Activated CD8-positive, alpha-beta memory T cell treated with anti-CD3 and anti-CD28 coated beads for 4 hours (primary cell): ENCODE measurements at places on chromosomes 13 and 19.

GRCh38 chr19:51467864-51468544, 9.8 kb upstream of the SIGLEC8 start:
- DNase-seq = no peak

- DNase-seq = no peak
Measured at GRCh38 chr19:13153569-13154240, 3.5 kb downstream of the IER2 start.

- DNase-seq = no peak
Measured at GRCh38 chr19:17337675-17338432, 501 bp downstream of the GTPBP3 start.

GRCh38 chr13:30529085-30529834, 63.5 kb upstream of the HMGB1 start:
- no peak for DNase-seq

GRCh38 chr13:95797016-95797415, 120.1 kb downstream of the DNAJC3 start:
- DNase-seq = no peak

DNA sequence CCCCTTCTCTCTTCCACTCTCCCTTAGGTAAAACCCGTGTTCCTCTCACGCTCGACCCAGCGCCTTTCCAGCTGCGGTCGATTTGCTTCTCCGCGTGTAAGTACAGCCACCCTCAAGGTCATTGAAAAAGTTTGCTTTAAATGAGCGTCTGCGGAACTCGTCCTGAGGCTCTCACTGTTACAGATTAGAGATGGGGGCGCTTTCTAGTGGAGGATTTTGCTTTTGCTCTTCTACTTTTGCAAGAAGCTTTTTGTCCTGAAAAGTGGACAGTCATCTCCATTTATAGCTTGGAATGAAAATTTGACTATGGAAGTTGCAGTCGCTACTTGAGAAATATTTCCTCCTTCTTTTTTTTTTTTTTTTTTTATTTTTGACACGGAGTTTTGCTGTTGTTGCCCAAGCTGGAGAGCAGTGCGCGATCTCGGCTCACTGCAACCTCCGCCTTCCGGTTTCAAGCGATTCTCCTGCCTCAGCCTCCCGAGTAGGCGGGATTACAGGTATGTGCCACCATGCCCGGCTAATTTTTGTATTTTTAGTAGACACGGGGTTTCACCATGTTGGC, 595 bp upstream of the RAB20 start:
- DNase-seq = no peak

- no peak for DNase-seq
Measured at GRCh38 chr19:45187421-45188100, 9.0 kb downstream of the BLOC1S3 start.

DNA sequence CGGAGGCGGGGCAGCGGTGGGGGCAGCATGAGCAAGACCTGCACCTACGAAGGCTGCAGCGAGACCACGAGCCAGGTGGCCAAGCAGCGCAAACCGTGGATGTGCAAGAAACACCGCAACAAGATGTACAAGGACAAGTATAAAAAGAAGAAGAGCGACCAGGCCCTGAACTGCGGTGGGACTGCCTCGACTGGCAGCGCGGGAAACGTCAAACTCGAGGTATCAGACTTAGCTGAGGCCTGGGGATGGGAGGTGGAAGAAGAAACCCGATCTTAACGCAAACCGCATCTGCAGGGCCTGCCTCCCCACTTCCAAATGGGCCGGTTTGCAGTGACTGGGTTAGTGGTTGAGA, 693 bp downstream of the RFXAP start:
- no peak for DNase-seq

DNA sequence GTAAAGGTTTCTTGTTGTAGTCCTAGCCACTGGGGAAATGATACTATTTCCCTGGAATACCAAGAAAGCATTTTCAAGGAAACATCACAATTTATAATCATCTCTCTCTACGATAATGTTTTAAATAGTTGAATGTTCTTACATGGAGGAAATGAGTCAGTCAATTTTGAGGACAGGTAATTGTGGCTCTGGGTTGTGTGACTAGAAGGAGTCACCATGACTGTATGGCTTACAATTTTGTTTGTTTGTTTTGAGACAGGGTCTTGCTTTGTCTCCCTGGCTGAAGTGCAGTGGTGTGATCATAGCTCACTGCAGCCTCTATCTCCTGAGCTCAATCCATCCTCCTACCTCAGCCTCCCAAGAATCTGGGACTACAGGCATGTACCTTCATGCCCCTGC, 47.4 kb downstream of the COG3 start:
- no peak for DNase-seq

GRCh38 chr13:67003743-67004142, 226.4 kb downstream of the PCDH9 start:
- DNase-seq = no peak

DNA sequence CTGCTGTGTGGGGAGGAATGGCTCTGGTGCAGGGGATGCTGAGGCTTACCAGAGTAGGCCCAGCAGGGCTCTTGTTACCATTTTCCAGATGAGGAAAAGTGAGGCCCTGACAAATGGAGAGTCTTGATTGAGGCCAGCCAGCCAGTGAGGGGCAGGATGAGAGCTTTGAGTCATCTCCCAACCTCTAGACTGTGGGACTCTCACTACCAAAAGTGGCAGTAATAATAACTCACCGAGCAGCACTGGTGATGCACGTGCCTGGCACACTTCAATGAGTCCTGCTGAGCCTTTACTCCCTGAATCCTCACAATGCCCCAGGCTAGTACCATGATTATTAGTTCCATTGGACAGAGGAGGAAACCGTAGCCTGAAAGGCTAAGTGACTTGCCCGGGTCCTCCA, 7.8 kb downstream of the CIC start:
- no peak for DNase-seq

DNA sequence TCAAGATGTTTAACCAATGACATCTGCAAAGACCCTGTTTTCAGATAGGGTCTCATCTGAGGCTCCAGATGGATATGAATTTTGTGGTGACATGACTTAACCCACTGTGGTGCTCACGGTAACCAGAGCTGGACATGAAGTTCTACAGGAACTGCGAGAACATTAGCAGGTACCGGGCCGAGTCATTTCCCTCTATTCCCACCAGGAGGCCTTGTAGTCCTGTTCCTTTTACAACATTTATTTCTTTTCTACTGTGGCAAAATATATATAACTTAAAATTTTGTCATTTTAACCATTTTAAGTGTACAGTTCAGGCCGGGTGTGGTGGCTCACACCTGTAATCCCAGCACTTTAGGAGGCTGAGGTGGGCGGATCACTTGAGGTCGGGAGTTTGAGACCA, 7.6 kb upstream of the TSPAN16 start:
- DNase-seq = no peak

GRCh38 chr13:79405501-79405830, 589 bp downstream of the RBM26 start:
- no peak for DNase-seq

- no peak for DNase-seq
Measured at GRCh38 chr13:28534210-28534609, 39.3 kb upstream of the FLT1 start.

DNA sequence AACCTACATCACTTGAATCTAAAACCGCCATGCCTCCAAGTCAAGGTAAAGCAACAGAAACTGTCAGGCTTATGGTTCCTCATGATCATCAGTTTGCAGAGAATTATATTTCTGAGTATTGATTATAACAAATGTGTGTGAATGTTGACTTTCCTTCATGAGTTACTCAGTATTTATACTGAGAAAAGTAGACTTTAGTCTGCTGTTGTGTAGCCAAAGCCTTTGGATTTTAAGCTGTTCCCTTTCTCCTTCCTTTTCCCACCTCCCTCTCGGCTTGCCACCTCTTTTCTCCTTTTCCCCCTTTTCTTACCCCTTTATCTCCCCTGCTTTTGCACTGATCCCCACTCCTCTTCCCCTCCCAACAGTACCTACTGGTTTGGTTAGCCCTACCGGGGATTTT, 20.7 kb upstream of the GPR18 start:
- DNase-seq = no peak

- DNase-seq = no peak
Measured at GRCh38 chr13:84654654-84655275, 772.5 kb upstream of the SLITRK1 start.

GRCh38 chr13:94415500-94416237, 63.8 kb downstream of the DCT start:
- no peak for DNase-seq

GRCh38 chr13:31862828-31863227, 123.5 kb downstream of the RXFP2 start:
- DNase-seq = no peak

- no peak for DNase-seq
Measured at GRCh38 chr19:1522061-1522460, 1.8 kb upstream of the PLK5 start.

GRCh38 chr19:4138445-4138844, 14.5 kb upstream of the MAP2K2 start:
- no peak for DNase-seq

DNA sequence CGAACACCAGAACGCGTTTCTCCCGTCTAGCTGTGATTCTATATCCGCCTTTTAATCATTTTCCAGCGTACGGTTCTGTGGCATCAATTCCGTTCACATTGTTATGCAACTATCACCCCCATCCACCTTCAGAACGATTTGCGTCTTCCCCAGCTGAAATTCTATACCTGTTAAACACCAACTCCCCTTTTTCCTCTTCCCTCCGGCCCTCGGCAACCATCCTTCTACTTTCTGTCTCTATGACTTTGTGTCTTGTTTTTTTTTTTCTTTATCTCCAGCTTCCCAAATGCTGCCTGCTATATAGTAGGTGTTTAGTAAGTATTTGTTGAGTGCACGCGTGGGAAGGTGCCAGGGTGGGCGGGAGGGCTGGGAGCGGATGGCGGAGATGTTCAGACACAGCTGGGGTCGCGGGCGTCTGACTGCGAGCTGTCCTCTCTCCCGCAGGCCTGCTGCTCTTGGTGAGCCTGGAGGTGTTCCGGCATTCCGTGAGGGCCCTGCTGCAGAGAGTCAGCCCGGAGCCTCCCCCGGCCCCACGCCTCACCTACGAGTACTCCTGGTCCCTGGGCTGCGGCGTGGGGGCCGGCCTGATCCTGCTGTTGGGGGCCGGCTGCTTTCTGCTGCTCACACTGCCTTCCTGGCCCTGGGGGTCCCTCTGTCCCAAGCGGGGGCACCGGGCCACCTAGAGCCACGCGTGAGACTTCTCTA, 20.2 kb downstream of the CACNG6 start:
- no peak for DNase-seq

GRCh38 chr13:27789153-27789494, 3.2 kb upstream of the GSX1 start:
- no peak for DNase-seq

GRCh38 chr19:56140583-56141416, at the start of gene ZNF444:
TSS of gene ZNF444 (plus strand) at chr19:56141287. CDS start at chr19:56146912, 5,625 bp downstream.
- peak; percentile 97 for DNase-seq

DNA sequence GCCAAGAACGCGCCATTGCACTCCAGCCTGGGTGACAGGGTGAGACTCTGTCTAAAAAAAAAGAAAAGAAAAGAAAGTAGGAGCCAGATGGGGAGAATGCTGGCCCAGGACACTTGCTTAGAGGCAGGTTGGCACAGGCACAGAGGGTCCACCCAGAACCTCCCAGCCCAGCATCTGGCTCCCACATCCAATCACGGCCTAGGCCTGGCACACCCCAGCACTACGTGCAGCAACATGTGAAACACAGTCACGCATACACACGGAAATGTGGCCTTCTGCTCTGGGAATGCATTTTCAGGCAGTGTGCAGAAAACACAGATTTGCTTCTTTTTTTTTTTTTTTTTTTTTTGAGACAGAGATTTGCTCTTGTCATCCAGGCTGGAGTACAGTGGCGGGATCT, 20.9 kb upstream of the FOSB start:
- DNase-seq = no peak

DNA sequence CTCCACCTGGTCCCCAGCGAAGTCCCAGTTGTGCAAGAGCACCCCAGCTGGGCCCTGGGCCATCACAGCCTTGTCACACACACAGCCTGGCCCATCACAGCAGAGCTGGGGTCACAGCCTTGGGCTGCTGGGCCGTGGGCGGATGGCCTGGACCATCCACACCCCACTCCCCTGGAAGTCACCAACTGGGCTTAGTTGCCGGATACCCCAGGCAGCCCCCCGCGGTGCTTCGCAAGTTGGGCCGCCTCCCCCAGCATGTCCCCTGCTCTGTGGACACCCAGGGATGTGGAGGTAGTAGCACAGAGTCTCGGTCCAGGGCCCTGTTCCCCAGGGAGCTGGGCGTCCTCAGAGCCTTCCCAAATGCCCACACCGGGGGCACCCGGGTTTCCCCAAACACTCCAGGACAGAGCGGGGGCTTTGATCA, 4.5 kb upstream of the ZNF554 start:
- DNase-seq = no peak

GRCh38 chr13:34066344-34066743, 248.4 kb downstream of the RFC3 start:
- no peak for DNase-seq

- no peak for DNase-seq
Measured at GRCh38 chr13:41004875-41005693, 14.0 kb downstream of the ELF1 start.

GRCh38 chr19:14019100-14019499, 8.8 kb upstream of the RLN3 start:
- no peak for DNase-seq

GRCh38 chr19:5132206-5132560, 163.3 kb downstream of the KDM4B start:
- DNase-seq = no peak

- DNase-seq = peak; percentile 28
Measured at GRCh38 chr19:50330365-50331078, 1.3 kb upstream of the KCNC3 start.

DNA sequence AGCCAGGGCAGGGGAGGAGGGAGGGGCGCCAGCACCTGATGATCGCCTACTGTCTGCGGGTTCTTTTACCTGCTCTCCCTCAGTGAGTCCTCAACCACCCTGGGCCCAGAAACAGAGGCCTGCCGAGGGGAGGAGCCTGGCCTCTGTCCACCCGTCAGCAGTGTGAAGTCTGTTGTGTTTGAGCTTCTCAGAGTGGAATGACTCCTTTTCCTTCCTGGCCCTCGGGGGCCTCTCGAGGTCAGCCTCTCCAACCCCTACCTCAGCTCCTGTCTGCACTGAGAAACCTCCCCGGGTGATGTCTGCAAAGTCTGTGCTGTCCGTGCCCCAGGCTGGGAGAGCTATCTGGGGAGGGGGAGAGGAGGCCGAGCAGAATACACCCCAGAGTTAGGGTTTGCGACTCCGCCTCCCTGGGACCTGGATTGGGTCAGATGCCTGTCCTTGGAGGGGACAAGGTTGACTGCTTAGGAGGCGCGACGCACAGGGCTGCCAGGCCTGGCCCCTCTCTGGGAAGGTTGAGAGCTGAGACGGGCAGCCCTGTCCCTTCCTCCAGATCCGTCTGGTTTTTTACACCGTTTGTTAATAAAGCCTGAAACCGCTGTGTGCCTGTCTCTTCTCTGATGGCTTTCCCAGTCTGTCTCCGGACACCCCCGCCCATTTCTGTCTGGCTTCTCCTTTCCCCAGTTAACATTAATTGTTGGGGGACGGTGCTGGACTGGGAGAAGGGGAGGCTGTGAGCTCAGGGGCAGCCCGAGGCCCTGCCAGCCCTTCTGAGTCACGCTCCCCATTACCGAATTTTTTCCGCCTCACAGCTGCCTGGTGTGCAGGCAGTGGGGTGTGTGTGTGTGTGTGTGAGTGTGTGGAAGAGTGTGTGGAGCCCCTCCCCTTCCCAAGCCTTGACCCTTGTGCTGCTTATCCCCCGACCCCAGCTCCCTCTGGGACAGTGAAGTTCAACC, 989 bp upstream of the SSC5D start:
- peak; percentile 30 for DNase-seq

- no peak for DNase-seq
Measured at GRCh38 chr19:47098608-47099007, 15.0 kb downstream of the ZC3H4 start.

GRCh38 chr19:45782162-45782691, at the start of gene DMPK:
TSS of gene DMPK (minus strand) at chr19:45782490. CDS start at chr19:45782352, 138 bp downstream.
- no peak for DNase-seq

GRCh38 chr19:44876930-44877535, 14.0 kb upstream of the TOMM40 start:
- no peak for DNase-seq

GRCh38 chr13:22127277-22128164, 456.6 kb downstream of the FGF9 start:
- no peak for DNase-seq
